ENCODE measurements at places on chromosomes 7 and 10.
A peak's percentile ranks its signal among the peaks of the same experiment; 100 is the strongest.

DNA sequence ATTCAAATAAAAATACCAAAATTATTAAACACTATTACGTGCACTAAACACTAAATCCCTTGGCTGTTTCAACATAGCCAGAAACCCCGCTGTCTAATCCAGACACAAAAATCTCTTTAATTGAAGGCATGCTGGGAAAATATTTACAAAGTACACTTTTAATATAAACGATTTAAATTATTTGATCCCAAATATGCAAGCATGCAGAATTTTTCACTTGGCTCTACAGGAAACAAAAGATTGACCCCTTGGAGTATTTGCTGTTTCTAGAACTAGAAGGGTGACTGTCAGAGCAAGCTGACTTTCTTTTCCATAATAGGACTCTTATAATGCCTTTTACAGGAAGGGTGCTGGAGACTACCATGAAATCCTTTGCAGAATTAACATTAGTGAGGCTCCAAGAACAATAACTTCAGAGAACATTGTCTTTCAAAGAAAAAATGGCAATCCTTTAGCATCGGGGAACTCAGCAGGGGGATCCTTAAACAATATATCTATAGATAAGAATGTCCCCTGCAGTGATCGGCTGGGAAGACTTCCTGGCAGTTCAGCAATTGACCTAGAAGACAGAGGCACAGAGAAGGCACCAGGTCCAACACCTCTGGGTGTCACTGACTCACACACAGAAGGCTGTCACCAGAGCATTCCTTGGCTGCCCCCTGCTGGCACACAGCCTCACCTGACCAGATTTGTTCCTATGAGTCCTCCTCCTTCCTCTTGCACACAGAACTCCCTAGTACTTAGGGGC is 55.8 kb upstream of the MRLN start:
- peak; percentile 19 for DNase-seq

- no peak for DNase-seq
Observed at GRCh38 chr7:133275446-133276095, 22.7 kb downstream of the EXOC4 start.

- no peak for DNase-seq
Observed at GRCh38 chr10:77644557-77645243, 7.1 kb upstream of the KCNMA1 start.

DNA sequence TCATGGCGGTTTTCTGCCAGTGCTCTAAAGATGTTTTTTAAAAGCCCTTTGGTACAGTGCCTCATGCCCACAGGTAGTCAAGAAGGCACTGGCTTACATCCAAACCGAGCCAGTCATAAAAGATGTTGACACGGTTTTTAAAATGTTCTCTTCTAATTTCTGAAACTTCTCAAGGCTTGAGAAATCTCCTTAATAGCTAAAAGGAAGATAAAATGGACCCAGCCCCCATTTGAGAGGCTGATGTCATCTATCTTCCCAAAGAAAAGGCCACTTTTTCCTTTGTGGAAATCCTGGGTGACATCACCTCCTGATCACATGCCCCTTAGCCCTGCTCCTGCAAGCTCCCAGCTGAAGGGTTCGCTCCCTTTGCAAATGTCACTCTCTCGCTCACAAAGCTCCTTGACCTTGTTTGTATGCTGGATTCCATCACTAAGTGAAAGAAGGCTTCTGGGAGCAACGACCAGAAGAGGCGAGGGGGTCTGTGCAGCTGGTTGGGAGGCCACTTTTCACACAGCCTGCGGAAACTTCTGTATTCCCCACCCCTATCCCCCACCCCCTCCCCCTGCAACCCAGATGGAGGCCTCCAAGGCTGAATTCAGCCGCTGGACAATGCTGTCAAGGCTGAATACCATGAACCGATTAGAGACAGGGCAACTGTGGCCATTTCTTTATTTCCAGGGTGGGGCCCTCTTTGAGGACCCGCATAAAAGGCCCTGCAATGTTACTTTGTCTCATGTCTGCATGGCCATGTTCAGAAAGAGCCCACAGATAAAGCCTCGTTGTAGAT is 122.8 kb downstream of the CUBN start:
- DNase-seq, result no peak

- no peak for DNase-seq
Observed at GRCh38 chr10:53754596-53755250, 982.1 kb upstream of the MBL2 start.

DNA sequence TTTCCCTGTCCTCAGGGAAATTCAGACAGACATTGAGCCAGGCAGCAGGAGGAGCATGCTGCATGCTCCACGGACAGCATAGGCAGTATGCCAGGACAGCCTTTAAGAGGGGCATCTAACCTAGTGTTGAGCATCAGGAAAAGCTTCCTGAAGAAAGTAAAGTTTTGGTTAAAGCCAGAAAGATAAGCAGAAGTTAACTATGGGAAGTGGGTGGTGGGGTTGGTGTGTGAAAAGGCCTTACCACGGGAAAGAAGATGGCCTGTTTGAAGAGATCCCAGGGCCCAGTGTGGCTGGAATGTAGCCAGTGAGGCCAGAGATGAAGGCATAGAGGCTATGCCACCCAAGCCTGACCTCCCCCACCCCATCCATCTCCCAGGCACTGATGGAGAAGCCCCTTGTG is 102.4 kb upstream of the PLXNA4 start:
- DNase-seq, result no peak

- DNase-seq, result no peak
Observed at GRCh38 chr10:76352300-76352699, 920.9 kb downstream of the LRMDA start.

DNA sequence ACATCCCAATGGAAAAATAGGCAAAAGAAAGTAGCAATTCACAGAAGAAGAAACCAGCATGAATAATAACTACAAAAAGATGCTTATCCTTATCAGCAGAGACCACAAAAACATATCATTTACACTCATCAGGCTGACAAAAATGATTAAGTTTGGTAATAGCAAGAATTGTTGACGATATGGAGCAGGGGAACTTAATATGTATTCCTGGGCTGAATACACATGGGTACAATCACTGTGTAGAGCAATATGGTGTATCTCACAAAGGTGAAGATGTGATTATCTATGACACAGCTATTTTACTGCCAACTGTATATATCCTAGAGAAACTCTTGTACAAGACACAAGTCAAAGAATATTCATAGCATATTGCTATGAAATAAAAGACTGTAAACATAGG is 141.8 kb upstream of the NOBOX start:
- DNase-seq, result no peak

- no peak for DNase-seq
Observed at GRCh38 chr10:47027784-47028260, 116.6 kb downstream of the PTPN20 start.

DNA sequence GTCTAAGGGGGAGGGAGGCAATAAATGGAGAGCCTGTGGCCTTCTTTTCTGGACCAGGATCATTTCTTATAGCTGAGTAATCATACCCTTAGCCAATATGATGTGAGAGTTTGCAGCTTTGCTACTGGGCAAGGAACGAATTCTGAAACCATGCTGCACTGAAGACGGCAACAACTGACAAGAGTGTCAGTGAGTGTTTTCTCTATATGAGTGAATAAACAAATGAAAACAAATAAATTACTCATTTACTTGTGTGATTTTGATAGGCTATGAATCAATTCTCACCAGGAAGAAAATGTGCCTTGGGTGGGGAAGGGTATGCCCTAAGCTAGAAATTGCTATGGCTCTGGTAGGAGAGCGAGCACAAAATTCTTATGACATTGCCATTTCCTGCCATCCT is 79.4 kb upstream of the LRRN3 start:
- DNase-seq, result no peak

GRCh38 chr10:70337201-70337651 is 45.2 kb downstream of the LRRC20 start:
- DNase-seq, result no peak

GRCh38 chr7:30546596-30546995 is 42.0 kb upstream of the GGCT start:
- DNase-seq, result no peak

DNA sequence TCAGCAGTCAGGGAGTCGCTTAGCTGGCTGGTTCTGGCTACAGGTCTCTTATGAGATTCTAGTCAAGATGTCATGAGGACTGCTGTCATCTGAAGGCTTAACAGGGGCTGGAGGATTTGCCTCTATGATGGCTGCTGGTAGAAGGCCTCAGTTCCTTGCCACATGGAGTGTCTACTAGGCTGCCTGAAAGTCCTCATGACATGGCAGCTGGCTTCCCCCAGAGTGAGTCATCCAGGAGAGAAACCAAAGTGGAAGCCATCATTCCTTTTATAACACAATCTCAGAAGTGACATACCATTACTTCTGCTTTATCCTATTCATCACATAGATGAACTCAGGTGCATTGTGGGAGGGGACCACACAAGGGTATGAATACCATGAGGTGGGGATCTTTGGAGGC is 75.1 kb downstream of the EXOC6 start:
- no peak for DNase-seq

DNA sequence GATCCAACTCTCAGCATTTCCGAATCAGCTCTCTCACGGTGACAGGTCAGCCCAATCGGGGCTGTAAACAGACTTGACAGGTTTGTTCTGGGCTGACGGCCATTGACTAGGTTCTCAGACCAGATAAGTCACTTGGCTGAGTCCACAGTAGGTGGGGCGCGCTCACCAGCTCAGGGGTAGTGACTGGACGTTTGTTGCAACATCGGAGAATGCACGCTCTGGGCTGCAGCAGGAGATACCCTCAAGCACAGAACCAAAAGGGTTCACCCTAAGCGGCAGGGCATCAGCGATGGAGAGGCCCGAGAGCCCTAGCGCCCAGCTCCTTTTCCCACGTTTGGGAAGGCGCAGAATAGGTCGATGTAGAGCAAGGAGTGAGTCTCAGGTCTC is 1.8 kb downstream of the KLLN start:
- DNase-seq, result peak; percentile 6

DNA sequence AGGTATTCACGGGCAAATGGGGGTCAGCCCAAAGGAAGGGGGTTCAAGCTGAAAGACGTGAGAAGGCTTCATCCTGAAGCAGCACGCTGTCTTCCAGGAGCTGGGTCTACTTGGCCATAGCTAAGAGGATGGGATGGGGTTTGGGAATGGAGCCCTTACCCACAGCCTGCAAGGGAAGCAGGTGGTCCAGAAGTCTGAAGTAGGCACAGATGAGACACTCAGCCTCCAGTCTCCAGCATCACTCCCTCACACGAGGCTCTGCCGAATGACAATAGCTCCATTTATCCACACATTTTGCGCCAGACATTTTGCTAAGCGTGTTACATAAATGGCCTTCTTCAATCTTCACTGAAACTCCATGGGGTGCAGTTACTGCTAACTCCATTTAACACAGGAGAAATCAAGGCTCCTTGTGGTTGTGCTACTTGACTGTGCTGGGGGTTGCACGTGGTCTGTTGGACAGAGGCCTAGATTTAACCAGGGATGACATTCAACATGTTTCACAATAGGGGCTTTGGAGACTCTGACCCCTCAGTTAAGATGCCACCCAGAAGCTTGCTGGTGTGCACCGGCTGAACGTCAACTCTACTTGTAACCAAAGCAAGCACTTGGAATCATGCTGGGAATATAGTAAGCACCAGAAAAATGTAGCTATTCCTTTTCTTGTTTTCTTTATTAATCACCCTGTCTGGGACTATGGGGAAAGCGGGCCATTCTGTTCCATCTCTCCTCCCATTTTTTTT is 85.3 kb downstream of the FAM241B start:
- DNase-seq, result no peak

DNA sequence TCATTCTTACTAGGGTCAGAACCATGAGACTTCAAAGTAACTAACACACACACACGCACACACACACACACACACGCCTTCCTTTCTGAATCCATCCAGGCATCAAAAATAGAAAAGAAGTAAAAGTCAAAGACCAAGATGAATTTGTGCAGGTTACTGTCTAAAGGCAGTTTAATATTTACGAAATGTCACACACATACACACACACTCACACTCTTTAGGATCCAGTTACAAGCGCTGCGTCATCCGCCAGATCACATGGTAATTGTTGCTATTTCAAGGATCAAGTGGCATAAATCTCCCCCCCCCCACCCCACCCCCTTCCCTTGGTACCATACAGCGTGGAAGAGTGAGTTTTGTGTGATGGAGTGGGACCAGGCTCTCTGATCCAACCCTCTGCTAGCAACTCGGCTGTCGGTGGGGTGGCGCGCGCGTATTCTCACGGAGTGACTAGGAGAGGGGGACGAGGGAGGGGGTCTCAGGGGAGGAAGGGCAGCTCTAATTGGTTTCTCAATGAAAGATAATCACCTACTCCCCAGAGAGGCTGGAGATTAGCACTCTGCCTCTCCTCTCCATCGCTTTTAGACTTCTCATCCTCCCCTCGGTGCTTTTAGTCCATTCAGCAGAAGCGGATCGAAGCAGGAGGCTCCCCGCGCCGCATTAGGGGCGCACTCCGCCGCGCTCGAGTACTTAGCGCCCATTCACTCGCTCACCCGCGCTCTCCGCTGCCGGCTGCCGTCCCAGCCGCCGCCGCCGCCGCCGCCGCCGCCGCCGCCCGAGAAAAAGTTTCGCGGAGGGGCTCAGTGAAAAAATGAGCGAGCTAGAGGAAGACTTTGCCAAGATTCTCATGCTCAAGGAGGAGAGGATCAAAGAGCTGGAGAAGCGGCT is 83.5 kb upstream of the PRKG1 start:
- no peak for DNase-seq
